ENCODE measurements at places on chromosomes 3 and 15.

- no peak for DNase-seq
Observed at GRCh38 chr3:62252438-62253157, 120.8 kb downstream of the FEZF2 start.

DNA sequence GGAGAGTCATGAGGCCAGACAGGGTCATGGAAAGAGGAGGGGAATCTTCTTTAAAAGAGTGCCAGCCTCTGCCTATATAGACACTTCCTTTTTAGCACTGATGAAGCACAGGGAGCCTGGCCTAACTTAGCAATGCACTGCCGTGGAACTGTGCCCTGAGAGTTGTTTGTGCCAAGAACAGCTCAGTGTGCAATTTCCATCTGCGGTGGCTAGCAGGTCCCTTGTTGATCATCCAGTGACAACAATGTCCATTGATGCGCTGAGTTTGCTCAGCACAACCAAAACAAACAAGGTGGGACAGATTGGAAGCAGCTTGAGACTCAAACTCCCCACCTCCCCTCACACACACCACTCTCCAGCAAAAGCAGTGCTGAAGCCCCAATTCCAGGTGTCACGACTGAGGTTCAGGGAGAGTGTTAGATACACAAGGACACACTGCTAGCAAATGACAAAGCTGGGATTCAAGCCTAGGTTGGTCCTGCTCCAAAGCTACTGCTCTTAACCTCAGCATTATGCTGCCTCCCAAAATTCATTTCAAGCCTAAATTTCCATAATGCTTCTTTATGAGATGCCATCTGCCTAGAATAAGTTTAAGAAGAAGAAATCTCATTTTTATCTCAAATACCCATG lies 316.6 kb upstream of the UBE2E2 start:
- peak; percentile 3 for DNase-seq

GRCh38 chr15:70274255-70274880 lies 176.7 kb upstream of the TLE3 start:
- DNase-seq, result no peak

GRCh38 chr3:179953993-179954870 lies 82.5 kb downstream of the PEX5L start:
- no peak for DNase-seq

- DNase-seq, result no peak
Observed at GRCh38 chr15:25408428-25408827, 30.4 kb downstream of the UBE3A start.

DNA sequence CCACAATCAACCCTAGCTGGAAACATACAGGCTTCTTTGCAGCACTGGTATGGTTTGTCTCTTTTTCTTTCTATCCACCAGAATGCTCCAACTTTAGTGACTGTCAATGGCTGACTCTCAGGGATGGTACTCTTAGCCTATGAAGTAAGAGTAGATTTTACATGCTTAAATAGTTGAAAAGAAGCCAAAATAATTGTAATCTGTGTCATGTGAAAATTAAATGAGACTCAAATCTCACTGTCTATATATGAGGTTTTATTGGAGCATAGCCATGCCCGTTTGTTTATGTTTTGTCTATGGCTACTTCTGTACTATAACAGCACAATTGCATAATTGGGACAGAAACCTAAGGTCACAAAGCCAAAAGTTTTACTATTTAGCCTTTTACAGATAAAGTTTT lies 29.1 kb upstream of the PDZRN3 start:
- no peak for DNase-seq
